Mesendoderm (in vitro differentiated cells): ENCODE measurements at places on chromosomes 6 and 20.
A peak's percentile ranks its signal among the peaks of the same experiment; 100 is the strongest.

GRCh38 chr20:4067600-4068261, 52.4 kb upstream of the RNF24 start:
- no peak for DNase-seq

DNA sequence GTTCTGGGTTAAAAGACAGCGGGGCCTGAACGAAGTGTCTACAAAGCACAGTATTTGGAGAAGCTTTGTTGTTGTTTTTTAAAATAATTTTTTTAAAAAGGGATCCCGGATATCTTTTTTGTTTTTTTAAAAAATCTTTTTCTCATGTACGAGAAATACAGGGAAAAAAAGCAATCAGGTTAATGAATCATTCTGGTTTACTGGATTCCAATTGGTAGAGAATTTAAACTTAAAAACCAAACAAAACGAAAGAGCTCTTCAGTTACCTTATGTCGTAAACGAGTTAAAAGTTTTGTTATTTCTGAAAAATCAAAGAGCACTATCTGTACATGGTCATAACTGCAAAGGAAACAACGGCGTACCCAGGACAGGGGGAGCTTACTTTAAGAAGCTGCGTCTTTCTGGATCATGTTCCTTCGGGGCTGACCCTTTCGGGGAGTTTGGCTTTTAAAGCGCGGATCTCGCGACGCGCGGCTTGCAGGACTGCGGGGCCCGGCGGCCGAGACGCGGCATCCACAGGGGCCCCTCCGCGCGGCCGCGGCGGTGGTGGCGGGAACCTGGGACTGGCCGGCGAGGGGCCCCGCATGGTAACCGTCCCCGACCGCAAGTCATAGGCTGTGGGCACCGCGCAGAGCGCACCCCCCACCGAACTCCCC, 927 bp downstream of the IL20RA start:
- DNase-seq: peak; percentile 25

DNA sequence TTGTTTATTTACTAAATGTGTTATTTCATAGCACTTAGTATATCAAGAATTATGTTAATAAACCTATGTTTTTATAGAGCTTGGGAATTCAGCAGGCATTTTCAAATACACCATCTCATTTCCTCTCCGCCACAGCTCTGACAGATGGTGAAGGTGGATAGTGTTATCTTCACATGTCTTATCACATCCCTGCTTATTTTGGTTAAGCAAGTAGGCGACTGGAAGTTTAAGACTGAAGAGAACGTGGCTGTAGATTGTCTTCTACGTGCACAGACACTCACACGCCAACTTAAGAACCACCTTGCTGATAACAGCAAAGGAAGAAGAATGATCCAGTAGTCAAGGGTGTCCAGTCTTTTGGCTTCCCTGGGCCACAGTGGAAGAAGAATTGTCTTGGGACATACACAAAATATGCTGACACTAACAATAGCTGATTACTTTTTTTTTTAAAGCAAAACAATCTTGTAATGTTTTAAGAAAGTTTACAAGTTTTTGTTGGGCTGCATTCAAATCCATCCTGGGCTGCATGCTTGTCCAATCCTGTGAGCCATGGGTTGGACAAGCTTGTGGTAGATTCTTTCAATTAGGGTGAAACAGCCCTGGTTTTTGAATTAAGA, 43.3 kb upstream of the SCGN start:
- peak; percentile 47 for DNase-seq

- no peak for DNase-seq
Observed at GRCh38 chr20:57465486-57465885, 59.5 kb downstream of the CTCFL start.

DNA sequence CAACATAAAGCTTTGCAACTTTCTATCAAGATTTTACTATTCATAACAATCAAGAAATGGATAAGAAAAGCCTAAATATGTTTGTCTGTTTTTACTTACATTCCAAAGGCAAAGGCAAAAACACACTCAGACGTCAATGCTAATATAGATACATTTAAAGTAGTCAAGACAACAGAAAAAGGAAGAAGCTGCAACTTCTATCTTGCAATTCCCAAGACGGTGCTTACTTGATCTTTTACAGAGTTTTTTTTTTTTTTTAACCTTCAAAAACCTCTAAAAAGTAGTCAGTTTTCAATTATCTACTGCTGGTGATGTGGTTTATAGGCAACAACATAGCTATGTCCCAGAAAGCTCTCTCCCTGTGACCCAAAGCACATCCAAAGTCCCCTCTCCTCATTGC, 58.1 kb downstream of the EPB41L2 start:
- no peak for DNase-seq
